ENCODE measurements at places on chromosomes 1 and 21.

GRCh38 chr1:173429471-173430402 is 47.4 kb upstream of the PRDX6 start:
- peak; percentile 96 for DNase-seq

- peak; percentile 77 for DNase-seq
These were observed 71.2 kb downstream of the NID1 start for GRCh38 chr1:235993652-235994051.

- DNase-seq, result no peak
These were observed at the start of gene TPTE for GRCh38 chr21:10521091-10521598. Gene TPTE, plus strand, starts transcription at chr21:10521583. Its CDS starts 17,141 bp downstream, at chr21:10538724.

- no peak for DNase-seq
These were observed 17.3 kb upstream of the LORICRIN start for GRCh38 chr1:153242160-153242559.

DNA sequence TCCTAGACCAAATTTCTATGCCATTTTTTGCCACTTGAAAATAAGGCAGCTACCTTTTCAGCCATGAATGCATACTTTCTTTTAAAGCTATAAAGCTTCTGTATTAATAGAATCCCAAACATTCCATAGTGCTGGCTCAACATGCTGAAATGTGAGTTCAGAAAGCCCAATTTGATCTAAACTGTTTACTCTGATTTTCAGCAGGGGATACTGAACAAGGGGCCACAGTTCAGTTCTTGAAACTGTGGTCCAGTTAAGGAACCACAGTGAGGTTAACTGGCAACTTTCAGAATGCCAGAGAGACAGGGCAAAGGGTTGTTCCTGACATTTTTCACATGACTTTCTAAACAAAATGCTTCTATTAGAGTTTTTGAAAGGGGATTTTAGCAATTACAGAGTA is 85.7 kb upstream of the COL11A1 start:
- DNase-seq, result no peak

DNA sequence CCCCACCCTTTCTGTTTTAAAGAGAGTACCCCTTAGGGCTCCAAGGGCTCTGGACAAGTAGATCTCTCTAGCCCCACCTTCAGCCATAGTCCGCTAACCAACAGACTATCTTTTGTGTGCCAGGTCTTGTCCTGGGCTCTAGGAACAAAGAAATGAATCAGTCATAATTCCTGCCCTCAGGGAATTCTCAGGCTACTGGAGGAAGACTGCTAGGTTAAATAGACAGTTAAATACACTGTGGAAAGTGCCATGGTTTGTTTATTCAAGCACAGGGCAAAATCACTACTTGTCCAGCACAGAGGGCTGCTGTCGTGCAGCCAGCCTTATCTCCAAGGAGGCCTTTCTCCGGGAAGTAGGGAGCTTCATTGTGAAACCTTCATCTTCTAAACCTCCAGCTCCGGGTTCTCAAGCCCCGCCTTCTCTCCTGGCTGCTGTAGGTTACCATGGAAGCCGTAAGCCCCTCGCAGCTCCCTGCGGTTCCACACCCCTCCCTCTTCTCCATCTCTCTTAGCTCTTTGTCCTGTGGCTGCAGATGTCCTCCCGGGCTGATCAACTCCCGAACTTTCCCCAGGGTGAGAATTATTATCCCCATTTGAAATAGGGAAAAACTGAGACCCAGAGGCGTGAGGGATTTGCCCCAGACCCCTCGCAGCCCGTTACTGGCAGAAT is 29.8 kb downstream of the SHISAL2A start:
- no peak for DNase-seq

- no peak for DNase-seq
These were observed 77.2 kb downstream of the FHAD1 start for GRCh38 chr1:15323989-15324868.

GRCh38 chr1:69648486-69648885 is 80.8 kb downstream of the LRRC7 start:
- no peak for DNase-seq

- DNase-seq, result no peak
These were observed 122.8 kb downstream of the ACTL8 start for GRCh38 chr1:17877896-17878295.

GRCh38 chr1:21904704-21905520 is 32.2 kb downstream of the HSPG2 start:
- peak; percentile 69 for DNase-seq

GRCh38 chr1:156626079-156626438 is 6.8 kb downstream of the HAPLN2 start:
- no peak for DNase-seq

- DNase-seq, result no peak
These were observed 45.8 kb upstream of the NTPCR start for GRCh38 chr1:232904566-232904965.

- DNase-seq, result peak; percentile 74
These were observed 24.2 kb downstream of the OLFML2B start for GRCh38 chr1:161999301-162000052.

DNA sequence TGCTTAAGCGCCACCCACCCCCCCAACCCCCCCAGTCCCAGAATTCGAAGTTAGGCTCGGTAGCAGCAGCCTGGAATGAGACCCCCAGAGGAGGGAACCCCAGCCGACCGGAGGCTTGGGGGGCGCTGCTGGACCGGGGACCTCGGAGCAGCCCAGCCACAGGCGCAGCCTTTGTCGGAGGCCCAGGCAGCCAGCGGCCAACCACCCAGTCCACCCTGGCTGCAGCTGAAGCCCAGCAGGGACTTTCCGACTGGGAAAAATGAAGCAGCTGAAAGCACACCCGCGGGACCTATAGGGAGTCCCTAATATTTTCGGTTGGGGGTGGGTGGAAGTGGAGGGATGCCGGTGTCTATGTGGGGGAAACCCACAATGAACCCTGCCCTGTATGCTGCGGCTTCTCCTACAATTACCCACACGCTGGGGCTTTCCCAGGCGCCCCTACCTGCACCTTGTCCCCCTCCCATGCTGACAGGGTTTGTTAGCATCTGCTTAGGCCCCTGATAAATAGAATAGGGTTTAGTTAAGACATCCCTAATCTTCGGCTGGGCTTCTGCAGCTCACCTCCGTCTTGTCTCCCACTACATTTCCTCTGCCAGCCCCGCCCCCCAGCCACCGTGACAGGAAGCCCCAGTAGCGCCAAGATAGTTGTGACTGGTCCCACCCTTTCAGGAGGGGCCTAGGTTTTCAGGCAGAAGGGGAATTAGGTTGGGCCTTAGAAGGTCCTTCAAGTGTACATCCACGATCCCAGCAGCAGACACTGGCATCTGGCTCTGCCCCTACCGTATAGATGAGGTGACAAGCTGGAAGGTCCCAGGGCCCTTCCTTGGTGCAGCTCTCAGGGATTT is 838 bp downstream of the CCDC28B start:
- peak; percentile 93 for DNase-seq

- no peak for DNase-seq
These were observed 6.5 kb upstream of the FGGY start for GRCh38 chr1:59290193-59290949.

DNA sequence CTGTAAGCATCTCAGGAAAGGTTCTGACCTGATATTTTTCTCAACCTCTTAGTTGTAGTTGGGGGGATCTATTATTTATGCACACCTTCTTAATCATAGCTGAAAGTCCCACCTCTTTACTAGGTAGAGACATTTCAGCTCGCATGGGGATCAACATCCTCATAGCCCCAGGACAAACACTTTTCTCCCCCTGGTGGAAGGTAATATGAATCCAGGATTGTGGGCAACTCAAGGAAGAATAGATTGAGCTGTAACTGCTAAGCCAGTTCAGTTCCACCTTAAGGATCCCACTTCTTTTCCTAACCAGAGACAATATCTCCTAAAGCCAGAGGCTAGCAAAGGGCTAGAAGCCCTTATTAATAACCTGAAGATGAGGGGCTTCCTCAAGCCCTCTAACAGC is 25.4 kb upstream of the SMYD3 start:
- no peak for DNase-seq

GRCh38 chr21:35294231-35294898 is 245.3 kb upstream of the RUNX1 start:
- DNase-seq, result no peak

- no peak for DNase-seq
These were observed 100.7 kb downstream of the COLGALT2 start for GRCh38 chr1:183936791-183937190.

DNA sequence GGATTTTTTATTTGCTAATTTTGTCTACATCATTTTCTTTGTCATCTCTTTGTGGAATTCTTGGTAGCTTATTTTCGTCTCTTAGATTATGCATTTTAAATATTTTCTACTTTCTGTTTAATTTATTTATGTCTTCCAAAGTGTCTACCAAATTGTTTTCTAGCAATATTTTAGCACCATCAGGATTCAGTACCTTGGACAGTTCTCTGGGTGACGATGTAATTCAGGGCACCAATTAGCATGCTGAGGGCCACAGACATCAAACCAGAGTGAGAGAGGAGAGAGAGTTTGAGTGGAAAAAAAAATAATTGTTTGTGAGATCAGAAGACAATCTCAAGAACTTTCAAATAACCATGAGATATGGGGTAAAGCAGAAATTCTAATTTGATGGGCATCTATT is 169.8 kb upstream of the CXADR start:
- DNase-seq, result no peak

DNA sequence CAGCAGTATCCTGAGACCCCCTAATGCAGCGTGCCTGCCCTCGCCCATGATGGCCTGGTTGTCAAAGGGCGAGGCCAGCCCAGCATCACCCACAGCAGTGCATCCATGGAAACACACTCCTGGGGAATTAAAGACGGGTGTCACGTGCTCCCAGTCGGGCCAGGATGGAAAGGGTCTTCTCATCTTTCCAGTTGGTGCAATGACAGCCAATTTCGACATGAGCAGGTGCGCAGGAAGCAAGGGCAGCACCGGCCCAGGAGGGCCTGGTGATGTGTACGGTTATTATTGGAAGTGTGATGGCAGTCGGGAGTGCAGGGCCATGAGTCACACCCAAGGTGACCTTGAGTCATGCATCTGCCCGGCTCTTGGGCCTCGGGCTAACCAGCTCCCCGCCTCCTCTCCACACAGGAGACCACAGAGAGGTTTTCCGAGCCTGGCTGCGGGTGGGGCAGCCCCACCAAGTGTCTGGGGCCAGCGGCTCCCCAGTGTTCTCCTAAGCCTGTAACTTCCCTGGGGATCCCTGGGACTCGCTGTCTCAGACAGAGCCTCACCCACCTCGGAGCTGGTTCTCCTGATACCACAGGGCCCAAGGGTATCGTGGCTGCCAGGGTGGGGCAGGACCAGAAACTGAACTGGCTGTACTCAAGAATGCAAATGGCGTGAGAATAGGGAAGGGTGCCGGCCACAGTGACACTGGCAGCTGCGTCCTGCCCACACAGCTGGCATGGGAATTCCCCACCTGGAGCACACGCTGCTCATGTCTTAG is 119.8 kb downstream of the SIK1 start:
- DNase-seq, result no peak

DNA sequence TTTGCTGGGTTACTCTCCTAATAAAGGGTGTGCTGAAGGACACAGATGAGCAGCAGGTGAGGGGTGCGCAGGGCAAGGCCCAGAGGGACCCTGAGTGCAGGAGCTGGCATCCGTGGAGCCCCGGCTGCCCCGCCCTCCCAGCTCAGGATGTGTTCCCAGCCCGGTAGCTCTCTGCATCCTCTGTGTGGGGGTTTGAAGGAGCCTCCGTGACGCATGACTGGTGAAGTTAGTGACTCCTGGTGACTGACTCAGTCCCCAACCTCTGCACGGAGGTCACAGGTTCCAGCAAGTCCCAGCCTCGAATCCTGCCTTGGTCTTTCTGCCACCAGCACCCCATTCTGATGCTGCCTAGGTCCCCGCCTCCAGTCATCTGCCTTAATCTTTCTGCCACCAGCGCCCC is 21.6 kb upstream of the TSPEAR start:
- no peak for DNase-seq

GRCh38 chr1:203395751-203396150 is 44.8 kb upstream of the FMOD start:
- no peak for DNase-seq

GRCh38 chr1:209805341-209805781 is 581 bp downstream of the IRF6 start:
- no peak for DNase-seq

- DNase-seq, result no peak
These were observed 1.4 kb downstream of the TRAPPC10 start for GRCh38 chr21:44013380-44014088.

GRCh38 chr21:34545079-34545884 is 33.3 kb upstream of the KCNE1 start:
- no peak for DNase-seq

- no peak for DNase-seq
These were observed 69.1 kb downstream of the BCAR3 start for GRCh38 chr1:93612510-93612909.

DNA sequence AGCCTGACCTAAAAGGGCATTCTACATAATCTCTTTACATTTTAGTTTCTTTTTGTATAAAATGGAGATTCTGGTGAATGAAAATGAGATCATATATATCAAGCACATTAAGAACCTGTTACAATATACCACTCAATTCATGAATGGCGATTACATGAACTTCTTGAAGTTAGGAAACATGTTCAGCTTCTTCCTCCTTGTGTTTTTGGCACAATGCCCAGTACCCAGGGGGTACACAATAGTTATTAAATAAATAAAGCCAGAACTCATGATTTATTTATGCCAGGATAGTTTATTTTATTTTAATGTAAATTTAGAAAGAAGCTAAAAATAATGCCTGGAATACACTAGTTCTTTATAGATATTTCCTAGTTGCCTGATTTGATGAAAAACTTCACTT is 186.0 kb upstream of the PTGFR start:
- DNase-seq, result no peak

DNA sequence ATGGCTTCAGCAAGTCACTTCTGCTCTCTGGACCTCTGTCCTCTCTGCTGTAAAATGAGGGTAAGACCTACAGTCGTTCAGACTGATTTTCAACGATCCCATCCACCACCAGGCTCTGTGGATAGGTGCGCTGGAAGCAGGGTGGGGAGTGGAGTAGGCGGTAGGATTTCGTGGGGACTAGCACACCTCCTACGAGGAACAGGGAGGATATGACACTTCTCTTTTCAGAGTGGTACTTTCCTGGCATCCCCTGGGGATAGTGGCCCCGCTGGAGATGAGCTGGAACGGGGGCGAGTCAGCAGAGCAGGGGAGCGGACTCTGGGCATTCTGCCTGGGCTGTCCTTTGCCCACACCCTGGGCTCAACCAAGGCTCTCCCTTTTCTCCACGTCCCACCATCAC is 17.7 kb downstream of the ETNK2 start:
- DNase-seq, result no peak

DNA sequence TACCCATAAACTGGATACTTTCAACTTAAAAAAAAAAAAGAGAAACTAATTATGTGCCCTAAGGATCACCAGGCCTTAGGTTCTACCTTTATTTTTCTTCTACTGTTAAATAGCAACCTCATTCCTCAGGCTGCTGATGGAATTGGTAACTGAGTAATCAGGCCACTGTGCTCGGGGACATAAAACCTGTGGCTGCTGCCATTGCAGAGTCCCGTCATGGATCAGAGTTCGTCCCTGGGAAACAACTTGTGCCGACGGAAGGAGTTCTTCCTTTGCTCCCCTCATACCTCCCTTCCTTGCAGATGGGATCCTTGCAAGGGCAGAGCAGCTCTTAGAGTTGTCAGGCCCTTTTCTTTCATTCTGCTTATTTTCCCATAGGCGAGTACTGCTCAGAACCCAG is 123.6 kb downstream of the PBX1 start:
- no peak for DNase-seq

- no peak for DNase-seq
These were observed 111.6 kb downstream of the ZNF281 start for GRCh38 chr1:200298242-200298641.
